ENCODE measurements at places on chromosomes 1 and 21. TPM values are rescaled to one million over a fixed set of nuclear protein-coding genes. Genes with fewer than 3 reads are reported as not detected.

The GJB4 gene
- not detected for polyA plus RNA-seq

The TNFSF4 gene
- polyA plus RNA-seq: 0.68 TPM

- no peak for DNase-seq
Observed at GRCh38 chr1:245901037-245901436, 606.0 kb downstream of the SMYD3 start.

GRCh38 chr1:46528297-46528955 is 23.0 kb downstream of the KNCN start:
- DNase-seq: no peak

GRCh38 chr1:163785868-163786405 is 464.2 kb downstream of the NUF2 start:
- DNase-seq: no peak

DNA sequence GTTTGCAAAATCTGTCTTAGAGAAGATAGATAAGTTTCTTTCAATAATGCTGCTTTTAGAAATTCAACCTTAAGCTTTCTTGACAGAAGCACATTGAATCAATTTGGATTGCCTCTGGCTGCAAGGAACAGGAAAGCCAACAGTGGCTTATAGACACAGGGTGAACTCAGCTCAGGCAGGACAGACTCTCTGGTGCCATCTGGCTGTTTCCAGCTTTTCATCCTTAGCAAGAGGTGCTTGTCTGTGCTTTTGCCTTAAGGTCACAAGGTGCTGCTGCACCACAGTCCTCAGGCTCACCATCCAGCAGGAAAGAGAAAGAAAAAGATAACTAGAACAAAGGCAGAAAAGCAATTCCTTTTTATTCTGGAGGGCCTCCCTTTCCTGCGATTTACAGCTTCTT is 93.7 kb upstream of the ETS2 start:
- no peak for DNase-seq

DNA sequence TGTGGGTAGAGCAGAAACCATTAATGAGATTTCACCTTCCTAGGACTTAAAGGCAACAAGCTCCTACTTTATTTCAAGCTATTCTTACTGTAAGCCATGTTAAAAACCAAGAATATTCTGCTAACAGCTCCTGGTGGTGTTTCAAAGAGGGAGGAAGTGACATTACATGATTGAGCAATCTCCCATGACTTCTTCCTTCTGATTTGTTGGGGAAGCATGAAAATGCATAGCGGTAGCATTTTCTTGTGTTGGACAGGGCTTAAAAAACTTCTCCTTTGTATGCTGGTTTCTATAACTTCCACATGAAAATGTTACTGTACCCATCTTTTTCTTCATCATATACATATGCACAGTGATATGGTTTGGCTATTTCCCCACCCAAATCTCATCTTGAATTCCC is 297.0 kb upstream of the SNX7 start:
- no peak for DNase-seq

GRCh38 chr1:235397733-235398132 is 30.5 kb downstream of the TBCE start:
- no peak for DNase-seq

- DNase-seq: no peak
Observed at GRCh38 chr1:39434797-39435395, 56.5 kb upstream of the BMP8A start.

DNA sequence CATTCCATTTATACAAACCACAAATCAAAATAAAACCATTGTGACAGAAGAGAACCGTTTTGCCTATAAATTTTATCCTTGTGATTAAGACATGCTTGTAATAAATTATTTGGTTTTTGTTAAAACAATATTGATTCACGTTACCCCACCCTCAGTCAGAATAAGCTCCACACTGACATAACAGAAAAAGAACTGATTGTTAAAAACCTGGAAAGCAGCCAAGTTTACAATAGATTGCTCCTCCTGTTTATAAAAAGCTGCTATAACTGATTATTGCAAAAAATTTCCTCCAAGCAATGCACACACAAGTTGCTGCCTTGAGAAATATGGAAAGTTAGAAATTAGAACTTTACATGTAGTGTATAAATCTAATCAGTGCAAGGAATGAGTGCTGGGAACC is 263.5 kb downstream of the SETD4 start:
- DNase-seq: no peak

DNA sequence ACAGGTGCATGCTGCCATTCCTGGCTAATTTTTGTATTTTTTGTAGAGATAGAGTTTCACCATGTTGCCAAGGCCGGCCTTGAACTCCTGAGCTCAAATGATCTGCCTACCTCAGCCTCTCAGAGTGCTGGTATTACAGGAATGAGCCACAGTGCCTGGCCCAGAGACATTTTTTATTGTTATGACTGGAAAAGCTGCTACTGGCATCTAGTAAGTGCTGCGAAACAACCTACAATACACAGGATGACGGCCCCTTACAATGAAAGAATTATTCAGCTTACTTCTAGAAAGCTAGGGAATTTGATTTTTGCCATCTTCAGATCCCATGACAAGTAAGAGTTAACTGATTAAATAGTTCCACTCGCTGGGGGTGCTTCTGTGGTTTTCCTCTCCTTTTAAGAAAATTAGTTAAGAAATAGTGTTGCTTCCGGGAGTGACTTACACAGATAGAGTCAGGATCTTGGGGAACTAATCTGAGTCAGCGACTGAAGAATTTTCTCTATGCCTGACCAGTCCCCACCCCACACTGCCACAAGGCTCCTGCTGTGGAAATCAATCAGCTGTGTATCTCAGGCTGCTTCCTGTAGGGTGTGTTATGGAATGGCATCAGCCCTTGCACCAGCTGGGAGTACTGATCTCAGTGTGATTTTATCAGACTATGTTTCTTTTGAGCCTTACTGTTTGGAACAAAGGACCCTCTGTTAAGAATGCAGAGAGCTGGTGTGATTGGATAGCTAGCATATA is 93.0 kb upstream of the BMP8A start:
- no peak for DNase-seq

- no peak for DNase-seq
Observed at GRCh38 chr1:22741118-22741517, 30.5 kb downstream of the EPHB2 start.

- no peak for DNase-seq
Observed at GRCh38 chr21:41520560-41521442, 12.8 kb upstream of the TMPRSS2 start.

Data from naive thymus-derived CD8-positive, alpha-beta T cell (primary cell).